Inflammatory macrophage (primary cell): ENCODE measurements at places on chromosomes 16 and 17.
A peak's percentile ranks its signal among the peaks of the same experiment; 100 is the strongest.

DNA sequence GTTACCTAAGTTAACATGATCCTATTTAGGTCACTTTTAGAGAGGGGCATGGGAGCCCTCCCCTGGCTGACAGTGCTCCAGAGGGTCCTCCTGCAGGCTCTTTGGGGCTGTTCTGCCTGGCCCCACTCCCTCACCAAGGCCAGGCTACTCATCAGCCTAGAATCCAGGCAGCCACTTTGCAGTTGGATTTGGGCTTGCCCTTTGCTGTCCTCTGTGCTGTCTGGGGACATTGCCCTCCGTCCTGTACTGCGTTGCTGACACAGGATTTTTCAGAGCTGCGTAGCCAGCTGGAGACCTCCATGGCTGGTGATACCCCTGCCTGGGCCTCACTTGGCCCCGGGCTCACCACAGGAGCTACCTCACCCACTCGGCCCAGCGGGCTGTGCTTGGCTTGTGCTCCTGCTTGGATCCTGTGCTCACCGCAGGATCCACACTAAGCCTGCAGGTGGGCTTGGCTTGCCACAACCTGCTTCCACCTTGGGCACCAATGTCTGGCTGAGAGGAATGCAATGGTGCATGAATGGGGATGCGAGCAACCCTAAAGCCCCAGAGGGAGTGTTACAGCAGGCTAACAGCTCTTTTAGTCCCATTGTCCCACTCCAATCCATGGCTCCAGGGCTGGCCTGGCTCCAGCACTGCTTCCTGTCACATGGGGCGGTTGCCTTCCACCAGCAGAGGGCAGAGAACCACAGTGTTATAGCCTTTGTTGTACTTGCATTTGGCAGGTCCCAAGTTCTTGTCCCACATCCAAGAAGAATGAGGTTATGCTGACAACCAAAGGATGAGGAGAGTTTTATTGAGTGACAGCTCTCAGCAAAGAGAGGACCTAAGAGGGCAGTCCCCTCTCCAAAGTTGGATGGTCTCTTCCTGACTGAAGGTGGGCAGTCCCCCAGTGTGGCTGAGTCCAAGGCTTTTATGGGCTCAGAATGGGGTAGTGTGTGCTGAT is 21.5 kb downstream of the CCL4 start:
- DNase-seq: no peak

DNA sequence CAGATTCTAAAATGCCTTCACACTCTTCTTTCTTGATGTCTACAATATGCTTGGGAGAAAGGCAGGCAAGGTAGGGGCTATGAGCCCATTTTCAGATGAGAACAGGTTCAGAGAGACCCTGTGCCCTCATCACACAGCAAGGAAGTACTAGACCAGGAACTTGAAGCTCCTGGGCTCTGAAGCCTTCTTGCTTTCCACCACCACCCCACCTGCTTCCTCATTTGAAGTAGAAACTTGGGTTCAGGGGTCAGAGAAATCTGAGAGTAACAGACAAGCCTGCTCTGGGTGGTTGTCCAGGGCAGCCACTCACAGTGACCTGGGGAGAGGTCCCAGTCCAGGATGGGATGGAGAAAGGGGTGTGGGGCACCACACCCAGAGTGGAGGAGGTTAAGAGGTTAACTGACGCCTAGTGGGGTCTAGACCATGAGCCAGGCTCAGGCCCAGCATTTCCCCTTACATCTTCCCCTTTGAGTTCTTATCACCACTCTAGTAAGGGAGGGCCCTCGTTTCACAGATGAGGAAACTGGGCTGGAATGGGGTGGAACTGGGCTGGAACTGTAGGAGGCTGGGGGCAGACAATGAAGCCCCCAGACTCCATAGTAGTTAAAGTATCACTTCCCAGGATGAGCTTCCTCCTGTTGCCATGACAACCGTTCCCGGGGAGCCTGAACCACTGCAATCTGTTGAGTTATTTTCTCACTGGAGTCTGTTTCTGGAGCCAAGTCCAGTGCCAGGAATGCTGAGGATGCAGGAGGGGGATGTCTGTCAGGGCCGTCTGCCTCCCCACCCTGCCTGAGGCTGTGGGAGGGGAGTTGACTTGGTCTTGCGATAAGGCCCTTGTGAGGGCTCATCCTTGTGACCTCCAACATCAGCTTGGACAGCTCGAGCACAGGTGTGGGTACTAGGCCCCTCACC is 16.2 kb upstream of the PHF12 start:
- DNase-seq: peak; percentile 62

DNA sequence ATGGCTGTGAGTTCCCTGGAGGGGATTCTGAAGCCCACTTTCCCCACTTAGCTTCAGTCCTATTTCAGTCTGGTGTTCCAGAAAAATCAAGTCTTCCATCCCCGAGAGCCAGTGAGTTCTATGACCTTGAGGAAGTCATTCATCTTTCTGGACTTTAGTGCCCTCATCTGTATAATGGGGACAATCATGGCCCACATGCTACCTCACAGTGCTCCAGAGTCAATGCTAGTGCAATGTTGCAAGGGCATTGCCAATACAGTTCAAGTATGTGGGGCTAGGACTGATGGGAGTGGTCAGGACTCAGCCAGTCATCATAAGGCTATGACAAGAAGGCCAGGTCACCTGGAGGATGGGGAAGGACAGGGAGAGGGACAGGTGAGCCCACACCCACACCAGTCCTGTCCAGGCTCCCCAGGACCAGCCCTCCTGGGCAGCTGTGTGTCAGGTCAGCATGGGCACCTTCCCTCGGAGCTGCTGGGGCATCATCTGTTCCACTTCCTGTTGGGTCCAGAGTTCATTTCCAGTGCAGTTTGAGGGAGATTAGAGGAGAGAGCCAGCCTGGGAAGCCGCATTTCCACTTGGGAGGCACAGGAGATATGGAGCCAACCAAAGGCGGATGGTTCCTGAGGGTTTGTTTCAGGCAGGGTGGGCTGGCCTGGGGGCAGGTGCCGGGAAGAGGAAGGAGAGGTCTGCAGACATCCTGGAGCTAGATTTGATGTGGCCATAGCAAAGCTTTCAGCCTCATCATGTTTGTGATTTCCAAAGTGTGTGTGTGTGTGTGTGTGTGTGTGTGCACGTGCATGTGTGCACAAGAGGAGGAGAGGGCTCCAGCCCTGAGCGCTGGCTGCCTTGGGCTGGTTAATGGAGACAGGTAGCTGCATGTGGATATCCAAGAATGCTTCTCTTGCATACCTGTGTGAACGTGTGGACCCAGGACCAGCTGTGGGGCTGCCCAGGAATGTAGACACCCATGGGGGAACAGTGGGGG is 3.9 kb upstream of the WNT9B start:
- no peak for DNase-seq

DNA sequence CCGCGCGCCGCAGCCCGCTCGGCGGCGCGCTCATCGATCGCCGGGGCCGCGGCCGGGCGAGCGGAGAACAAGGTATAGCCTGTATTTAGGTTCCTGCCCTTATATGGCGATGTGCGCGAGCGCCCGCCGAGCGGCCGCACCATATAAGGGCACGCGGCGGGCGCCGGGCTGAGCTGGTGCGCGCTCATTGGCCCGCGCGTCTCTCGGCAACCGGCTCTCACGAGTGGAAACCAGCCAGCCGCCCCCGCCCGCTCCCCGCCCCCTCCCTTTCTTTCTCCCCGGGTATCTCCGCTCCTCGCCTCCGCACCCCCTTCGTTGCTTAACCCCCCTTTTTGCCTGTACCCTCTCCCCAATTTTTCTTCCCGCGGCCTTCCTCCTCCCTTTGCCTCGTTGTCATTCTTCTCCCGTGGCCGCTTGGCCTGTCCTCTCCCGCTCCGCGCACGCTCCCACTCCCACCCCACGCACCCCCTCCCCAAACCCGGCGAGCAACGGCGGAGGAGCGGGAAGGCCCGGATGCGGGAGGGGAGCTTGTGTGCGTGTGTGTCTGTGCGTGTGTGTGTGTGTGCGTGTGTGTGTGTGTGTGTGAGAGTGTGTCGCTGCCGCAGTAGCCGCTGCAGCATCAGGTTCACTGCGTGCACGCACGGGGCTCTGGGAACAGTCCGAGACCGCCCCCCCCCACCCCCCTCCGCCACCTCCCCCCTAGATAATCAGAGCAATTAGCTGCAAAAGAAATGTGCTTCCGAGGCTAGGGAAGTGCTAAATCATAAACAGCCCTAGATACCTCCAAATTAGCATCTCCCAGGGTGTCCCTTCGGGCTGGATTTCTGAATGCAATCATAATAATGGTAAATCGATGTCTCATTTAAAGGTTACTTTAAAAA is 13.5 kb upstream of the CBX8 start:
- peak; percentile 49 for DNase-seq

DNA sequence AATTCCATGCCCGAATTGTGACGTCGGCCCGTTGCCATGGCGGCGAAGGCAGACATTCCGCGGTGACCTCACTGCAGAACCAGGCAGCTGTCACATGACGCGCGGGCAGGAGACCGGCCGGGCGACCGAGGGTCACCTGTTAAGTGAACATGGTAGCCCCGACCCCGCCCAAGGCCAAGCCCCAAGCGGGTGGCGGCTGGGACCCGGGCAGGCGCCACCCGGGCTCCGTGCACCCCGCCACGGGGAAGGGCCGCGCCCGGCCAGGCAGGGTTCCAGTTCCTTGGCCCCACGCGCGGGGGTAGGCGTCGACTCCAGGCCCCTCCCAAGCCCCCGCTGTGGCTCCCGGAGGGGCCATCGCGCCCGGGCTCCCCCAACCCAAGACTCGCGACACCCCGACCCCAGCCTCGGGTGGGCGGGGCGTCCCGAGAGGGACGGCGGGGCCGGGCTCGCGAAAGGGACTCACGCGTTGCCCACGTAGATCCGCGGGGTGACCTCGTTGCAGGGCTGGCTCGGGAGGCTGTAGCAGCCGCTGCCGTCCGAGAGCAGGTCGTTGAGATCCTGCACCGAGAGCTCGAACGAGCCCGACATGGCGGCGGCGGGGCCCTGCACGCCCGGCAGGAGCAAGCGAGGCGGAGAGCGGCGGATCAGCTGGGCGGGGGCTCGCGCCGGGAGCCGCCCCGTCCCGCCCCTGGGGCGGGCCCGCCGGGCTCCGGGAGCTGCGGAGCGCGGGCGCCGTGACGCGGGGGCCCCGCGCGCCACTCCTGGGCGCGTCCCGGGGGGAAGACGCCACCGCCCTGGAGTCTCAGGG is at the start of gene DUSP3:
Gene DUSP3 (minus strand): TSS at position 641 of the 808 bp plus-strand sequence. CDS start 53 bp downstream, at position 588.
- DNase-seq: peak; percentile 91

DNA sequence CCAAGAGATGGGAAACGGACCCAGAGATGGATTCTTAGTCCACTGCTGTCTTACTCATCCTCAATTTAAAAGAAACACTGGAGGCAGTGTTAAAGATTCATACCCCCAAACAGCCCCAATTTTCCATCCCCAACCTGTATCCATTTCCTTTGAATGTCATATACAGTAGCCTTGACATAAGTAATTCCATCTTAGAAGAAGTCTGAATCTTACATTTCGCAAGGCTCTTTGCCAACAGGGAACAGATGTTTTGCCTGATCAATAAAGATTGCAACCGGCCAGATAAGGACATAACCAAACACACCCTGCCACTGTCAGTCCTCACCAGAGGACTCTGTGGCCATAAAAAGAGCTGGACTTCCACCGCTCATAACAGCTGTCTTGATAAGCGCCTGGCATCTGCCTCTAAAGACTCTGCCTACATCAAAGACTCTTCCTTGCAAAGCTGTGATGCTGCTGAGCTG is 59.0 kb upstream of the MED9 start:
- DNase-seq: no peak

GRCh38 chr16:67417333-67418061 is 1.2 kb upstream of the ZDHHC1 start:
- DNase-seq: no peak

DNA sequence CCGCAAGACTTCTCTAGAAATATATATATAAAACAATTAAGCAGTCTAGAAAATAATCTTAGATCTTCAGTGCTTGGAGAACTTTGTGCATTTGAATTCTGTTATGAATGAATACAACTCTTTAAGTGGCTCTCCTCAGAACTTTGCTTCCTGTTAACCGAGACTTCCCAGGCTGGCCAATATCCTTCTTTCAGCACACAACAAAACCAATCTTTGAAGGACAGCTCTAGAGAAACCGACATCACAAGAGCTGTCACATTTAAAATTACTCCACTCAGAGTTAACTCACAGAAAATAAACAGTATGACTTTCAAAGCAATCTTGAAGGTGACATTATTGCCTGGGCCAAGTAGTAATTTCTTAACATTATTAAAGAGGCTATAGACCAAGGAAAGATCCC is 49.7 kb upstream of the ITGA2B start:
- no peak for DNase-seq

GRCh38 chr16:12672986-12673385 is 130.7 kb downstream of the CPPED1 start:
- no peak for DNase-seq

- DNase-seq: no peak
Measured at GRCh38 chr17:33302394-33302793, 9.3 kb upstream of the ASIC2 start.

DNA sequence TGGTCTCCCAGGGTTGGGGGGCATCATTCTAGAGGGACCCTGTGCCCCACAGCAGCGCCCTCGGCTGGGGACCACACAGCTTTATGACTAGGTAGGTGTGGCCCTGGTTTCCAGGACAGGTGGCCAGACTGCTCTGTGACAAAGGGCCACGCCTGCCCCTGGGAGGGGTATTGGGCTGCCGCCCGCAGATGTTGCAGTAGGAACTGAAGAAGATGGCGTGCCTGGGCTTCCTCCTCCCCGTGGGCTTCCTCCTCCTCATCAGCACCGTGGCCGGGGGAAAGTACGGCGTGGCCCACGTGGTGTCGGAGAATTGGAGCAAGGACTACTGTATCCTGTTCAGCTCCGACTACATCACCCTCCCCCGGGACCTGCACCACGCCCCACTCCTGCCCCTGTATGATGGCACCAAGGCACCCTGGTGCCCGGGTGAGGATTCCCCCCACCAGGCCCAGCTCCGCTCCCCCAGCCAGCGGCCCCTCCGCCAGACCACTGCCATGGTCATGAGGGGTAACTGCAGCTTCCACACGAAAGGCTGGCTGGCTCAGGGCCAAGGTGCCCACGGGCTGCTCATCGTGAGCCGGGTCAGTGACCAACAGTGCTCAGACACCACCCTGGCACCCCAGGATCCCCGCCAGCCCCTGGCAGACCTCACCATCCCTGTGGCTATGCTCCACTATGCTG is at the start of gene SPPL2C:
Gene SPPL2C (plus strand): TSS at position 187 of the 681 bp plus-strand sequence. CDS start 26 bp downstream, at position 213.
- no peak for DNase-seq

DNA sequence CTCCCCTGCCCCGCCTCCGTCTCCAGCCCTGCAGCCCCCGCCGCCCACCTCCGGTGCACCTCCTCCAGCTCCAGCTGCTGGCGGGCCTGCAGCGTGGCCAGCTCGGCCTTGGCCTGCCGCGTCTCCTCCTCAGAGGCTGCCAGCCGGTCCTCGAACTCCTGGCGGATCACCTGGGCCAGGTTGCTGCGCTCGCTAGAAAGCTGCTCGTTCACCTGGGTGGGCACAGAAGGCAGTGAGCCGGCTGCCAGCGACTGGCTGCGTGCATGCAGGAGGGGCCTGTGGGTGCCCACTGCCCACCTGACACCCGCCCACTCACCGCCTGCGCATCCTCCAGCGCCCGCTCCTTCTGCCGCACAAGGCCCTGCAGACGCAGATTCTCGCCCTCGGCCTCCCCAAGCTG is 24.6 kb upstream of the AATK start:
- DNase-seq: no peak

DNA sequence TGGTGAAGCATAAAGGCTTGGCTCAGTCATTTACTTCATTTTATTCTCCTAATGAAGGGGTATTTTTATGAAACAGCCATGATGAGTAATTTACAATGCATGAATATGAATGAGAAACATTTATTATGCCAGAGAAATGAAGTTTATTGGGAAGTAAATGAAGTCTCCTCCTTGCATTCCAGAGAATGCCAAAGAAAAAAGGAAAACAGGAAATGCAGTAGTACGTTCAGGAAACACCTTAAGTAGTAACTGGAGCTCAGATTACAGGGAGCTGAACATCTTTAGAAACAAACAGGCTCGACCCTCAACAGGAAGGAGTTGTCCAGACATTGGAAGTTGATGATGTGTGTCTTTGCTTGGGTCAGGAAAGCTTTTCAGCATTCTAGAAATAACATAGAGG is 4.6 kb downstream of the KRT34 start:
- DNase-seq: no peak
